ENCODE measurements at places on chromosomes 12 and 14. TPM values are rescaled to one million over a fixed set of nuclear protein-coding genes. Genes with fewer than 3 reads are reported as not detected.

DNA sequence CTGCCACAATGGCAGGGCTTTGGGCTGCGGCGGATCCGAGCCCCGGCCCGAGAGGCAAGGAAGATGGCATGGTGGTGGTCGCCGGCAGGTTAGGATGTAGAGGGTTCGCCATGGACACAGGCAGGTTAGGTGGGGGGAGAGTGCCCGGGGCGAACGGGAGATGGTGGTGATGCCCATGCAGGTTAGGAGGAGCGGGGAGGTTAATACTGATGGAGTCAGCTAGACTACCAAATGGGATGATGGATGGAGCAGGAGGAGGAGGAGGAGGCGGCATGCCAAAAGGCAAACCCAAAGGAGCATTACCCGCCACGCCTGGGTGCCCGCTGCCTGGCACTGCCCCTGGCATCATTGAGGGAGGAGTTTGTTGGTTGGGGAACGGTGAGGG, 6.2 kb downstream of the MYL6 start:
- no peak for DNase-seq

DNA sequence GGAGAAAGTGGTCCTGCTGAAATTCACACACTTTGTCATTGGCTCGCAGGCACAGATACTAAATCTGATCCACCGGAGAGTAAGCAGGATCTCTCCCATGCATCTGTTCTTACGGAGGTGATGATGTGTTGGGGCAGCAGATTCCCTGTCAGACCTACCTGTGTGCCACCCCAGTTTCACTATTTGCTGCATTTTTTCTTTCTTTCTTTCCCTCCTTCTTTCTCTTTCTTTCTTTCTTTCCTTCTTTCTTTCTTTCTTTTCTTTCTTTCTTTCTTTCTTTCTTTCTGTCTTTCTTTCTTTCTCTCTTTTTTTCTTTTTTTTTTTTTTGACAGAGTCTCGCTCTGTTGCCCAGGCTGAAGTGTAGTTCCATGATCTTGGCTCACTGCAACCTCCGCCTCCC, 37.4 kb downstream of the WSCD2 start:
- no peak for DNase-seq

DNA sequence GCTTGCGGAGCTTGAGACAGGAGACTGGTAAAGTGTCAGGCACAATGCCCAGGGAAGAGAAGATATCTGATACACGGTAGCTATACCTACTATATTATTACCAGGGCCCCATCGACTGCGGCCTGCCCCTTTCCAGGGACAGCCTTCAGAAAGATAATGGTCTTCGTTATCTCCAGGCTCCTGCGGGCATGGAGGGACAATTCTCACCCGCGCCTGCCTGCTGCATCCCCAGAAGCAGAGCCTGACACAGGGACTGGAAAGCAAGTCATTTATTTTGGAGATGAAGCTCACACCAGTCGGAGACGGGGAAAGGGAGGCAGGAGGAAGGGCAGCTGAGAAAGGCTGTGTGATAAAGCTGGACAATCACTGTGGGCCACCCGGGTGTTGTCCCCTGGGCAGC, 67.9 kb upstream of the FAM222A start:
- no peak for DNase-seq

DNA sequence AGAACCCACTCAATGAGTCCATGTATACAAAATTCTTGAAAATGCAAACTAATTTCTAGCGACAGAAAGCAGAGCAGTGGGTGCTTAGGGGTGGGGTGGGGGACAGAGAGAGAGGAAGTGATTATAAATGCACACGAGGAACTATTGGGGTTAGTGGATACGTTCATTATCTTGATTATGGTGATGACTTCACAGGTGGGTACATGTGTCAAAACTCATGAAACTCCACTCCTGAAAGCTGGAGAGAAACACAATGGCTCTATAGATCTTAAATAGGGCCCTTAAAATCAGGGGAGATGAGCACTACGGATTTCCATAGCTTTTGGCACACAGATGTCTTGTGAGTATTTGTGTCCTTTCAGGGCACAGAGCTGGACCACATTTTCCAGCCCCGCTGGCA, 59.9 kb downstream of the STON2 start:
- DNase-seq, result no peak

DNA sequence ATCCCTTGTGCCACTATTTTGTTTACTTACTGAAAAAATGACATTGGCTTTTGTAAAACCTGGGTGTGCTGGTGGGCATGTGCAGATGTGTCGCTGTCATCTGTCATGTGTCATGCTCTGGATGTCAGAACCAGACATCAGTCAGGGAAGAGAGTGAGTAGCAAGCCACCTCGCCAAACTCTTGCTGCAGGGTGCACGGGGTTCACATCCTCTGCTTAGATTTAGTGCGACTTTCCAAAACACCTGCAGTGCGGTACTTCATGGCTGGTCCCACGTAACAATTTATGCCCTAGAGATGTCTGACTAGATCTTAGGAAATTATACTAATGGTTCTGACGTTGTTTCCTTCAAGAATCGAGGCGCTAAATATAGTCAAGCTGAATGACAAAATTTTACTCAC, 106.7 kb downstream of the CRADD start:
- peak; percentile 81 for DNase-seq

DNA sequence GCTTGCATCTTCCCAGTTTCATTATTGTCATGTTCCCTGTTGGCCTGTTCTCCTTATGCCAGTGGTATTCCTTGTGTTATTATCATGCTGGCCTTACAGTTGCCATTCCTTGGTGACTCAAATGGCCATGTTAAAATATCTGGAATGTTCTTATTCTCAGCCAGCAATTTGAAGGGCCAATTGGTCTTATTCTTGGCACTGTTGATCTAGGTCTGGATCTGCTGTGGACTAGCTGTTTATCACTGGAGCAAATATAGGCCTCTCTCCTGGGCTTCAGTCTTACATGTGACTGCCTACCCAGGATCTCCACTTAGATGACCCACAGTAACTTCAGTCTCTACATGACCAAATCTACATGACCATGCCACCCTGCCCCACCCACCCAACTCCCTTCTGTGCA, 5.4 kb downstream of the CIPC start:
- no peak for DNase-seq

GRCh38 chr12:68856510-68856909, 48.5 kb downstream of the MDM2 start:
- no peak for DNase-seq

Gene LRRK2
- 5.1 TPM for total RNA-seq

Gene PTCSC3
- not detected for total RNA-seq

Gene CCDC177
- total RNA-seq, result 0.05 TPM

Gene PLCZ1
- not detected for total RNA-seq

Gene ERBB3
- total RNA-seq, result 1.4 TPM
